Stimulated activated CD4-positive, alpha-beta T cell treated with anti-CD3 and anti-CD28 coated beads, Interleukin-12 subunit alpha, Interleukin-12 subunit beta, amount 100 ng/mL, for 4 hours (primary cell): ENCODE measurements at places on chromosomes 3 and 15.

- no peak for DNase-seq
Observed at GRCh38 chr3:54146506-54147239, 24.3 kb downstream of the CACNA2D3 start.

GRCh38 chr15:65027593-65027992 lies 1.8 kb downstream of the MTFMT start:
- no peak for DNase-seq

DNA sequence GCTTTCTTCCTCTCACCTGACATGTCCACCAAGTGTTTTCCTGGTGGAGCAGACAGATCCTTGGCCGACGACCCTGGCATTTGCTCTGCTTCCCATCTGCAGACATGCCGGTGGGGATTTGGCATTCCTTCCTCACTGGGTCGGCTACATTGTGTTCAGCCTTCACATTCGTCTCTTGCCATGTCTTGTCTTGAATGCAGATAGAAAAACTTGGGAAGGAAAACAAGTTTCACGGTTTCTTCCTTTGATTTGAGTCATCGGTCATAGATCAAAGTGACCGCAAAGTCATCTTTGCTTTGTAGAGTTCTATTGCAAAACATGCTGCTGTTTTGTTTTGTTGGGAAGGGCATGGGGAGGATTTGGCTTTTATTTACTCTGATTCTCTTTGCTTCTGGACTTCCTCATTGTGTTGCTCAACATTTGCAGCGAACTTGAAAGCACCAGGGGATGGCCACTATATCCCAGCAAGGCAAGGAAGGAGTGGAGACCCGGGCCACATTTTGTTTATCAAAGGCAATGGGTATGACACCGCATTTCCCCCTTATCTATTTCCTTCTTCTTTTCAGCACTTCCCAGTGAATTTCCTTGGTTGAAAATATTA lies 321.3 kb downstream of the CACNA2D3 start:
- DNase-seq = no peak

DNA sequence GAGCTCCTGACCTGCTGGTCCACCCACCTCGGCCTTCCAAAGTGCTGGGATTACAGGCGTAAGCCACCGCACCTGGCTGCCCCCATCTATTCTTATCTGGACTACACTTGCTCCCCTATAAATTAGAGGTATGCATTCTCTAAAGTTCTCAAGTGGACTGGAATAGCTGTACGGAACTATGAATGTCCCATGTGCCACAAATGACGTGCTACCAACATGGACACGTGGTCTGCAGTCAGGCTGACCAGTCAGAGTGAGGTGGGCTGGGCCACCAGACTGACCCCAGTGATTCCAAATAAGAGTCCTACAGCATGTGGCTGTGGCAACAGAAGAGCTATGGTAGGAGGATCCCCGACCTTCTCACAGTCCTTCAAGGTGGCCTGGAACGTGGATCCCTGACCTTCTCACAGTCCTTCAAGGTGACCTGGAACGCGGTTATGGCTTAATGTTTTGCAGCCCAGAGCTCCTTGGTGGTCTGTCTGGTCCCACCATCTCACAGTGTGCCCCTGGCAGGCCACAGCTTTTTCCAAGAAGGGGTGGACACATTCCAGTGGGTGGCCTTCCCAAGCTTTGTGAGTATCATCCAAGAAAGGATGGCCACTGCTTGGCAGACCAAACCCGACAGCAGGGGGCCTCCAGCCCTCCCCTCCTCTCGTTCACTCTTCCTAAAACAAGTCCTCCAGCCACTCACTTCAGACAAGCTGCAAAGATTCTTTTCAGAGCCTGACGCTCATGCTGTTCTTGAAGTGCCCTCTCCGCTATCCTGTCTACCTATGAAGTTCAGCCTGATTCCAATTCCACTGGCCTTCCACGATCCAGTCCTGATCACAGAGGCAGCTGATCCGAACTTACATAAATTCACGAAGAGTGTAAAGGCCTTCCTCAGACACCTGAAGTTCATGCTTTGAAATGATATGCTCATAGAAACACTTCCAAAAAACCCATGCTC lies 4.4 kb downstream of the ADAMTS17 start:
- no peak for DNase-seq

- peak; percentile 8 for DNase-seq
Observed at GRCh38 chr3:172449466-172450149, 1.4 kb upstream of the GHSR start.

DNA sequence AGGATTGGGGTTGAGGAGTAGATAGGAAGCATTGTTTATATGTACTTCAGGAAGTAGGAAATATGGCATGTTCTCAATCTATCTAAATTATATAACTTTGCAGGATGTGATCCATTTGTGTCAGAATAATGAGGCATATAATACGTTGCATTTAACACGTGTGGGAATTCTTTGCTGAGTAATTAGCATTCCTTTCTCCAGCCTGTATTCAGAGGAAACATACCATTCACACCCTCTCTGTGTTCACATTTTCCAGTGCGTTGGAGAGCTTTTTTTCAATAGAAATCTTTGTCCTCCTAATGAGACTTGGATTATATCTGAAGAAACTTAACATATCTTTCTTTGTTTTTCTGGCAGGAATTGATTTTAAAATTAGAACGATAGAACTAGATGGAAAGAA lies 33.0 kb upstream of the APH1B start:
- no peak for DNase-seq

GRCh38 chr3:187551416-187551815 lies 118.8 kb downstream of the SST start:
- no peak for DNase-seq

- no peak for DNase-seq
Observed at GRCh38 chr15:100900136-100900794, 18.9 kb upstream of the LRRK1 start.

DNA sequence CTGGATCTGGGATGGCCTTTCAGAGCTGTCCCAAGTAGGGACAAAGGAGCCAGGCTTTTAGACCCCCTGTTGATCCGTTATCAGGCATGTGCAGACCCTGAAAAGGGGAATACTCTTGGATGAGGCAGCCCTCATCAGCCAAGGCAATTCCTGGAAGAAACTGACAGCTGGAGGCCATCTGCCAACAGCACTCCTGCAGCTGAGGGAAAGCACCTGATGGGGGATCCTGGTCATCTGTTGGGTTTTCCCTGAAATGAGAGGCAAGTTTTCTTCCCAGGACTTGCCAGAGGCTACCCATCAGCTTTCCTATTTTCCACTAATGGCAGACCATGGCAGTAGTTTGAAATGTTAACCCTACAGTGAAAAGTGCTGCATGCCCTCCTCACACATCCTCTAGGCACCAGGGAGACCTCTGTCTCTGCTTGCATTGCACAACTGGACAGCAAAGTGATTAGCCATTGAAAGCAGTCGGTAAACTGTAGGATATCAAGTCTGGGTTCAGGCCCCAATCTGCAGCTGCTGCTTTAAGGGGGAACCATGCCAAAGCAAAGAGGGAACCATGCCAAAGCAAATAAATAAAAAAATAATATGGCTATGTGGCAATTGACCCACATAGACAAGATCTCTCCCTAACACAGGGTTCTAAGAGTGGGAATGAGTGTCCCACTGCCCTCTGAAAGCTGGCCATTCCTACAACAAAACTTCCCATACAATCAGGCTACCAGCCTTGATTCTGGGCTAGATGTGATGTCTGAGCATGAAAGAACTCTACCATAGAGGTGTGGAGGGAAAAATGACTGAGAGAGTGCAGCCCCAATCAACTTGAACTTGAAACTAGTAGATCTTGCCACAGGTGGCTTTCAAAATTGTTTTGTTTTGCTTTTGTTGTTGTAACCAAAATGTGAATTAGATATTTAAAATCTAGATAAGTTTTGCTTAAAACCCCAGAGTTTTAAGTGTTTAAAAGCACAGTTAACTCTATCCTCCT lies 232.0 kb upstream of the STT3B start:
- no peak for DNase-seq

DNA sequence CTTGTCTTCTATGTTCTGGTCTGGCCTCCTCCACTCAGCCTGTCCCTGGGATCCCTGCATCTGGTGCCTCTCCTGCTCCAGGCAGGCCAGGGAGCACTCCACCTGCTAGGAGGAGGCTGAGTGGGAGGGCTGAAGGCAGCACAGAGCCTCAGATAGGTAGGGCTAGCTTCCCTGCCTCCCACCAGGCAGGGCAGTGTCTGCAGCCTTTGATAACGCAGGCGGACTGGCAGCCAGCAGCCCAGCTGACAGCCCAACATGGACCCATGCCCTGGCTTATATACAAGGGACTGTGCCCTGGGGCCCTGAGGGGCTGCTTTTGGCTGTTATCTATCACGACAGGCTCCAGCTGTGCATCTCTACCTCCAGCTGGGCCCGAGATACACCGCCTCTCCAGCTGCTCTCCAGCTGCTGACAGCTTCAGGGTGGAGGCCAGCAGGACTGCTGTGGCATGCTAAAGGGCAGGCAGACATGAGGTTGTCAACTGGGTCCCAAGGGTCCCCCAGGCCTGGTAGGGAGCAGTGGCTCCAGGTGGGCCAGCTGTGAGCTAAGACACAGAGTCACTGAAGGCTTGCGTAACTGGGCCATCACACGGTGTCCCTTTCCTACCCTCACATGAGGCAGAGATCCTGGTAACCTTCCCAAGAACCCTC lies 5.2 kb upstream of the CLK3 start:
- DNase-seq = no peak

DNA sequence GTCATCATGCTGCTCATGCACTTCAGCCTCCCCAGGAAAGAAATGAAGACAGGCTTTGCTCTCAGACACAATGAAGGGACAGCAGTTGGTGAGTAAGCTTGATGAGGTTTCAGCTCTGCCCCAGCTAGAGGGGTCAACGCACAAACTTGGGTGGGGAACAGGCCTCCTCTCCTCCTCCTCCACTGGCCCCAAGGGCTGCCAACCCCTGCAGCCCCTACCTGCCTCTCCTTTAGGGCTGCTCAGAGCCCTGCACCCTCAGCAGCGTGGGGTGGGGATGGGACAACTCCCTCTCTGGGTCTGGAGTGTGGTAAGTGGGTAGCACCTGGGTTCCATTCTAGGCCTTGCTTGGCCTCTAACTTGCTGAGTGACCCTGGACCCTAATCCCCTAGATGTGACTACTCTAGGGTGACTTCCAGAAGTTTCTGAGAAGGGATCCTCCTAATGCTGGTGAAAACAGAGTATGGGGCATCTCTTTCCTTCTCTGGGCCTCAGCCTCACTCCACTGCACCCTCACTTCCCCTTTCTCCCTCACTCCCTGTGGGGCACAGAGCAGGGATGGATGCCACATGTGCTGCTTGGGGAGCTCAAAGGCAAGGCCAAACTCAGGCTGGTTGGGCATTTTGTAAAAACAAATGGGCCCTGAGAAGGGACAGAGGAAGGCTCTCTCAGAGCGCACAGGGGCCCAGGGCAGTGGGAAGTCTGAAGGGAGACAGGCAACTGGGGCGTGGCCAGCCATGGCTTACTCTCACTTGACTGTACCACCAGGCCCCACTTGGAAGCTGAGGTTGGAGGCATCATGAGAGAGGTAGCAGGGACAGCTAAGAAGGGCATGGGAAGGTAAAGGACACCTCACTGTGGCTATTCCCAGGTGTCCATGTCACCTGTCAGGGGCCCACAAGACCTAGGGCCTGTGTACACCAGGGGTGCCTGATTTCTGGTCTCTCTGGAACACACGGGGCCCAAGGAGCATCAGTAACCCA lies 64.0 kb downstream of the SYNM start:
- no peak for DNase-seq
